ENCODE measurements at places on chromosomes 11 and 22.

- no peak for DNase-seq
Observed at GRCh38 chr11:76797341-76798201, 14.4 kb downstream of the TSKU start.

GRCh38 chr11:85988780-85989179, 80.1 kb downstream of the PICALM start:
- no peak for DNase-seq

DNA sequence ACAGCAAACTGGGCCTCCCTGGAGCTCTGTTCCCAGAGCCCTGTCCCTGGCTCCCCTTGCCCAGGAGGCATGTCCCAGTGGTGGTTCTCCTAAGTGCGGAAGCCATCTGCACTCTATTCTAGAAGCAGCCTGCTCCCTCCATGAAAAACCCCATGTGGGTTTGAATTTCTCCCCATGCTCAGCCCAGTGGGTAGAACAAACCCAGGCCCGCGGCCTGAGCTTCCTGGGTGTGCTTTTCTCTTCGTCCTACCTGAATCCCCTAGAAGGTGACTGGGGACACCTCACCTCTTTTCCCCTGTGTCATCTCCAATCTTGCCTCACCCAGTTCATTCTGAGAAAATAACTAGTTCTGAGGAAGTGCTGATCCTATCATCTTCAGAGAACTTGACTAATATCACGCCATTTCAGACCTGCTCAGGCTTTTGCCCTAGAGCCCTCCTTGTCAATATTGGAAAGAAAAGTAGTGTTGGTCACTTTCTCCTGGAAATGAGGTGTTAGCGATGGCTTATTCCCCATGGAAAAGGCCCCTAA, 15.9 kb downstream of the IL10RA start:
- no peak for DNase-seq

DNA sequence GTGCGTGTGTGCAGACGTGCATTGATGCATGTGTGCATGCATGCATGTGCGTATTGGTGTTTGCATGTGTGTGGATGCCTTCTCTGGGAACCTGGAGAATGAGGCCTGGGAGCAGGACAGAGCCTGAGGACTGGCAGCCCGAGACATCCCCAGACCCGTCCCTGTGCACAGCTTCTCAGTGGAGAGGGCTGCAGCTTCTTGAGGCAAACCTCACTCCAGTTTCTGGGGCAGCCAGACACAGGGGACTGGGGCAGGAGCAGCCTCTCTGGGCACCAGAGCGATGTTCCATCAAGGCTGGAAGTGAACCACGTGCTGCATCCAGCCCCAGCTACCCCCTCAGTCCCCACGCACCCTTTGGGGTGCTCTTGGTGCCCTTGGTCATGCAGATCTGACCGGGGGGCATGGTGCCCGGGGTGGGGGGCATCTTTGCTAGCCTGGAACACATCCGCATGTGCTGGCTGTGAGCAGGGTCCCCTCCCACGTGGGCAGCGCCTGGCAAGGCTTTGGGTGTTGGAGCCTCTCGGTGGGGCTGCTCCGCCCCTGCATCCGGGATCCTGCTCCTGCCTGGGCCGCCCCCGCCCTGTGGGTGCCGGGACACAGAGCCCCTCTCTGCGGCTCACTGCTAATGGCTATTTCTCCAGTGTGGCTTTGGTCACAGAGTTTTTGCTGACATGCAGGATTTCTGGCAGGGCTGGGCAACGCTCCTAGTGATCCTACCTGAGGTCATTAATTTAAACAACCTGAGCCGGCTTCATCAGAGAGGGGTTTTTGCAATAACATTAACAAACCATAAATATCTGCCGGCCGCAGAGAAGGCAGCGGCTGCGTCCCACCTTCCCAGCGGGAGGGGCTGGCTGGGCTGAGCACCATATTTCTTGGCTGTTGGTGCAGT, 434.7 kb downstream of the TBC1D22A start:
- DNase-seq = no peak

DNA sequence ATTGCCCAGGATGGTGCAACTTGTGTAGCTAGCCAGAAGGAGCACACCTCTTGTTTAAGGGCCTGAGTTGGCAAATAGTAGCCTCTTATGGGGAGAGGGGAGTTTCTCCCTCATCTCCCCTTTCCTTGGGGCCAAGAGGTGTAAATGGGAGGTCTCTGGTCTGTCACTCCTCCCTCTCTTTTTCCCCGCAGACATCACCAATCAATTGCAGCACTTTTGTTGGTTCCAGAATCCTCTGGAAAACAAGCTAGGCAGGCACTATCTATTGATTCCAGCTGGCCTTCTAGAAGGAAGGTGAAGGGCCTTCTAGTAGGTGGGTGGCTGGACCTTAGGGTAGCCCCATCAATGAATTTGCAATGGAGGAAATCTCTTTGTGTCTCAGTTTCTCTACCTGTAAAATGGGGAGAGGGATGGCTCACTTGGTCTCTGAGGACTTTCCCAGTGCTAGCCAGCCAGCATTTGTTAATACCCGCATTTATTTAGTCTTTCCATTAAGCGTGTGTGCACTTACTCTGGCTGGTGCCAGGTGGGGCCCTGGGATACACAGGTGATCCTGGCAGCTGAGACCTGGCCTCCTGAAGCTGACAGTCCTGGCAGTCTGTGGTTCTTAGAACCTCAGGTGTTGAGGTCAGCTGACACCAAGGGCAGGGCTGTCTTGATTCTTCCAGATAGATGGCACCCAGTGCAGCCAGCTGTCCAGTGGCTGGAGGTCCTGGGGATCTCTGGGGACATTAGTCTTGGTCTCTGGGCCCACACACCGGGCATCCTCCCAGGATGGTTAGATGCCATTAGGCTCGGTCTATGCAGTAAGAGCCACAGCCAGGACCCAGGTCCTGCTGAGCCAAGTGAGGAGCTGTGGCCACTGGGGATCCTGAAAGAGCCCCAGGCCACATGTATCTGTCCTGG, 51.7 kb downstream of the TSPAN18 start:
- DNase-seq = no peak

GRCh38 chr11:76700177-76701100, 29.9 kb upstream of the LRRC32 start:
- DNase-seq = peak; percentile 48

- no peak for DNase-seq
Observed at GRCh38 chr11:30919389-30920152, 333.4 kb upstream of the MPPED2 start.
